ENCODE measurements at places on chromosomes 7 and 10.
A peak's percentile ranks its signal among the peaks of the same experiment; 100 is the strongest.

GRCh38 chr10:23656735-23657134 lies 217.9 kb downstream of the OTUD1 start:
- no peak for DNase-seq

GRCh38 chr7:39952374-39952773 lies 2.3 kb downstream of the CDK13 start:
- no peak for DNase-seq

DNA sequence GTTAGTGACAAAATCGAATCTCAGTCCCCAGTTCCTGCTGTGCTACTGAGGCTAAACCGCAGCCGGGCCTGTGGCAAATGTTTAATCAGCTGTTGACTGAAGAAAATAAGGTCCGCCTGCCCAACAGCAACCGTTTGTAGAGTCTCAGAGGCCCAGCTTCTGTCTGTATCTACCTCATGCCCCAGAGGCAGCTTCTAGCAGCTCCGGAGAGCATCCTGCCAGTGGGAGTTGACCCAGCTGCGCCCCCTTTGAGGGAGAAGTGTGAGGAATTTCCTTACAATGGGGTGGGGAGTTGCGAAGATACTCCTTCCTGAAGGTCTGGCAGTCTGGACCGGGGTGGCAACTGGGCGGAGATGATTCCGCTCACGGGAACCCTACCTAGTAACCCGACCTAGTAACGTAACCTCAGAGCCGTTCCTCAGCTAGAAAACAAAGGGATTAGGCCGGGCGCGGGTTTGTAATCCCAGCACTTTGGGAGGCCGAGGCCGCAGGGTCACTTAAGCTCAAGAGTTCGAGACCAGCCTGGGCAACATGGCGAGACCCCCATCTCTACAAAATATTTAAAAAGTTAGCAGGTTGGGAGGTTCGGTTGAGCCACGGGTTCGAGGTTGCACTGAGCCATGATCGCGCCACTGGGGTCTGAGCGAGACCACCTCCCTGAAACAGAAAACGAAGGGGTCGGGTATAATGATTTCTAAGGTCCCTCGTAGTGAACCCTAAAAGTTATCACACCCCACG lies 846 bp upstream of the ZNF775 start:
- DNase-seq, result peak; percentile 87

GRCh38 chr10:21808550-21808949 lies 195.0 kb downstream of the DNAJC1 start:
- DNase-seq, result no peak

DNA sequence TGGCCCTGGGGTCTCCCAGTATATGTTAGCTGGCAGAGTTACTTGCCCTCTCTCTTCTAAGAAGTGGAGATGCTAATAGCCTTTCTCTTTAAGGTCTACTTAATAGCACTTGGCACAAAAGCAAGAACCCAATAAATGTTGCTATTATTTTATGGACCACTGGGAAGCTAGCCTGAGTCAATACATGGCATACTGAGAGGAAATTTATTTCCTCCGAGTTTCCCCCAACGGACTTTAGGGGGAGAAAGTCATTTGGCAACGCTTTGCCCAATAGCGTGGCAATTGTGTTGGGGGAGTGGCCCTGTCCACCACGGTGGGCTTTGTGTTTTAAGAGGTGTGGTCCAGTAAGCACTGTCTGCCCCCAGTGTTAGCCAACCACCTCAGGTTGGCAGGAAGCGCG lies 87.4 kb upstream of the SMNDC1 start:
- DNase-seq, result no peak

DNA sequence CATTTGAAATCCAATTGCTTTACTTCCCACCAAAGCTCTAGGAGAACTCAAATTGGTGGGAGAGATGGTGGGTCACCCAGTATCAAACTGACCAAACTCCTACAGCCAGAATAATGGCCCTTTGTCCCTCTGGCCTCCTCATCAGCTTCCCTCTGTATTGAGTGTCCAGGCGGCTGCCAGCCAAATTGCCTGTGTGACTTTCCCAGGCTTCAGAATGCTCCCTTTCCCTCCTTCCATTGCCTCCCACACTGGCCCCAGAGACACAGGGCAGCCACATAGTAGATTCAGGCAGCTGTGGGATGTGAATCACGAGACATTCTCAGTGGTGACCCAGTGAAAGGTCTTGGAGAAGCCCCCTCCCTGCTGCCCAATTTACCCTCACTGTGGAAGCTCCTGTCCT lies 12.7 kb upstream of the VDAC2 start:
- DNase-seq, result no peak

DNA sequence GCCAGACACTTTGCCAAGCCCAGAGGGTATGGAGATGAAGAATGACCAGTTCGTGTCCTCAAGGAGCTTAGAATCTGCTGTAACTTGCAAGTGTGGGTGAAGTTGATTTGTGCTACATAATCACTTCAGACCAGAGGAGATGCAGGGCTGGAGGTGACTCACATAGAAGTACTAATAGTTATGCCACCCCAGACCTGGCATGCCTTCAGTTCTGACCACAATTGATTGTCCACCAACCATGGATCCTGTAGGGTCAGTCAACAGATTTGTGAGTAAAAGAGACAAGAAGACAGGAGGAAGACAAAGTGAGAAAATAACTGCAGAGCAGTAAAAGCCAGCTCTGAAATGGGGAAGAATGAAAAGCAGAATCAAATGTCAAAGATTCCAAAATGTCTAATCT lies 51.2 kb upstream of the BMPER start:
- DNase-seq, result peak; percentile 69

DNA sequence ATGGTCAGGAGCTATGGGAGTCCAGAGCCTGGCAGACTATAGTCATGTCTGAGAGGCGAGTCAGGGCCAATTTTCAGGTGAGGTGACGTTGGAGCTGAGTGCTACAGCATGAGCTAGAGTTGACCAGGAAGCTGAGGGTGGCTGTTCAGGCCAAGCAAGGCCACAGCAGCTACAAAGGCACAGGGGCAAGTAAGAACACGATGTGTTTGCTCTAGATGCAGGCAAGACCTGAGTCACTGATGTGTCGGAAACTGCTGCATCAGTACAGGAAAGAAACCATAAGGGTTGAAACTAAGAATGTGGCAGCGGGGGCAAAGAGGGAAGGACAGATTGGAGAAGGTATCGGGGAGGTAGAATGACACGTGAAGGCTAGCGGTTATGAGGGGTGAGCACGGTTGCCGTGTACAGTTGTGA lies 11.8 kb upstream of the RRP12 start:
- DNase-seq, result no peak

GRCh38 chr10:69751214-69751613 lies 50.5 kb upstream of the COL13A1 start:
- DNase-seq, result no peak

DNA sequence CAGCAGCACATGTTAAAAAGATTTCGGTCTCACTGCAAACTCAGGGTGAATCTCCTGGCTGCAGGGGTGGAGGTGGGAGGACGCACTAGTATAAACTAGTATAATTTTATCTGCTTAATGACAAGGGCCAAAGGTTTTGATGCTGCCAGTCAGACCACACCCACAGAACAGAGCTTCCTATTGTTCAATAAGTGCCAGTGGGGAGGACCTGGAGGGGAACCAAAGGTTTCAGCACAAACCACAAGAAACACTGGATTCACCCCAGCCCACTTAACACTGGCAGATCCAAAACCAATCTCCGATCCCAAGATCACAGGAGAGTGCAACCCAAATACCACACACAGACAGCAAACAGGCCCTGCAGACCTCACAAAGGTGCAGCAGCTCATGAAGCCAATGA lies 6.6 kb downstream of the VOPP1 start:
- DNase-seq, result no peak

DNA sequence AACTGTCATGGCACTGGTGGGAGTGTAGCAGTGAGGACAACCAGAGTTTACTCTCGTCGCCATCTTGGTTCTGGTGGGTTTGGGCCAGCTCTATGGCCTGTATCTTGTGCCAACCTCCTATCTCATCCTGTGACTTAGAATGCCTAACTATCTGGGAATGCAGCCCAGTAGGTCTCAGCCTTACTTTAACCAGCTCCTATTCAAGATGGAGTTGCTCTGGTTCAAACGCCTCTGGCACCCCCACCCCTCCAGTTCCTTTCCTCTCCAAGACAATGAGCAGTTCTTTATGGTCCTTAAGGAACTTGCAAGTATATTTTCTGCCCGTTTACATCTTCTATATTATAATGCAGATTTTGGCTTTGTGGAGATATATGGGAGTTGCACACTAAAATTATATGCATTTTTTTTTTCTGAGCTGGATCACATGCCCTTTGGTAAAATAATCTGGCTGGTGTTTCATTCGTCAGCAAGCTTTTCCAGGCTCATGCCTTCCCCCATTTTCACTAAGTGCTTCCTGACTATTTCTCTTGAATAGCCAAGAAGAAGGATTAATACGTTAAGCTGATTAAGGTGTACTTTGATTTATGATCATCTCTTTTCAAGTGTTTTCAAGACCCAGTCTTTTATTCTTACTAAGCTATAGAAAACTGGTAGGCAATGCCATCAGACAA lies 11.2 kb upstream of the WIPF3 start:
- no peak for DNase-seq

- DNase-seq, result peak; percentile 34
Observed at GRCh38 chr10:93186653-93187052, 113.0 kb downstream of the CYP26A1 start.

- peak; percentile 87 for DNase-seq
Observed at GRCh38 chr10:101066146-101066895, 4.5 kb downstream of the KAZALD1 start.

GRCh38 chr10:45439873-45440272 lies 65.9 kb downstream of the ALOX5 start:
- DNase-seq, result no peak

- no peak for DNase-seq
Observed at GRCh38 chr7:158771213-158771834, 58.0 kb downstream of the ESYT2 start.

DNA sequence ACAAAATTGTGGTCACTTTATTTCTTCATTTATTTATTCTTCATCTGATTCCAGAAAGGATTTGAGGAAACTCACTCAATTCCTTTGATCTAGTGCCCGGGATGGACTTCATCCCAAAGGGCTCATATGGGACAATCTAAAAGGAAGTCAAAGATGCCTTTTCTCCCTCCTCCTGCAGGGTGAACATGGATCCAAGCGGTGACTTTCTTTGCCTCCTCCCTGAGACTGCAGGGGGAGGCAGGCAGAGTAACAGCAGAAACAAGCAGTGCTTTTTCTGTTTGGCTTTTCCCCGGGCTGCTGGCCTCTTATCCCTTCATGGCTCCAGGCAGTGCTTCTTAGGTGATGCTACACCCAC lies 10.0 kb upstream of the DNMBP start:
- no peak for DNase-seq

DNA sequence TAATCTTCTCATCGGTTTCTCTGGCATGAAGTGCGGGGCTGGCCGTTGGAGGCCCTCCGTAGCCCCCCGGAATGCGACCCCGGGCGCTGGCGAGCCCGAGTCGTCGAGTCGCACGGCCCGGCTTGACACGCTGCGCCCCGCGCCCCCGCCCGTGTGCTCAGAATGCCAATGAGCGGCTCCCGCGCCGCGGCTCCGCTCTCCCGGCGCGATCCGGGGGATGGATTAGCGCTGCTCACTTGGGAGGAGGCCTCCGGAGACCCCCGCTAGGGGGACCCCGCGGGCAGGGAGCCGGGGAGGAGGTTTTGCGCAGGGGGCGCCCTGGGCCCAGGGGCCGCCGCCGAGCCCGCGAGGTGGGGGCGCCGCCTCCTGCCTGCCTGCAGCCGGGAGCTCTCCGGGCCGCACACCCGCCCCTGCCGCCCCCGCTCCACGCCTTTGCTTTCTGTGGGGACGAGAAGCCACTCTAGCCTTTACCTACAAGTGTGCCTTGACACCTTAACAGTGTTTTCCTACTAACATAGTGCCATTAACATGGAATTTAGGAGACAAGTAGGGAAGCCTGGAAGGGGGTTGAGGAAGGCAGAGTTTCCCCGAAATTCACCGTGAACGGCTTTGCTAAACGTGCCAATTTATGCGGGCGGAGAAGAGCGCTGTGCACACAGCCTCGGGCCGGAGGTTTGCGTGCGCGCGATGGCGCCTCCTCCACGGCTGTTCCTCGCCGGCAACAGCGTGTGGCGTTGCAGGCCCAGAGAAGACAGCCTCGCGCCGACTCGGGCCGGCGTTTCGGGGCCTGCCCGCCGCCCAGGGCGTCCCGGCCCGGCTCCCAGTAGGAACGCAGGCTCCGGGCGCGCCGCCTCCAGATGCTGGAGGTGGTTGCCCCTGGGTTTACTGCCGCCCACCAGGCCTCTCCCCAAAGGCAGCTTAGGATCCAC lies 7.1 kb downstream of the SHH start:
- peak; percentile 60 for DNase-seq

DNA sequence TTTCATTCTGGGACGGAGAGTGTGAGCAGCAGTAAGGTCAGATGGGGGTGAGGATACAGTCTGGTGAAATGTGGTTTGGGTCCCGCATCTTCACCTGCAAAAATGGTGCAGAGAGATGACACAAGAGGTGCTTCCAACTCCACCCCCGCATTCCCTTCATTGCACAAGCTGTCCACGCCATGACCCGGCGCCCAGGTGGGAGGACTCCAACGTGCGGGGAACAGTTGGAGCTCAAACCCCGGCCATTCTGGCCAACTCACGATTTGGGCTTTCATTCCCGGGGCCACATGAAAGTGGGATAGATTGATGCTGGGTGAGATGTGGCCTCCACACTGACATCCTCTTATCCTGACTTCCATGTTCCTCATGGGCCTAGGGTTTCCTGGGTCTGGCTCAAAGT lies 34.6 kb upstream of the ZNF273 start:
- DNase-seq, result no peak

DNA sequence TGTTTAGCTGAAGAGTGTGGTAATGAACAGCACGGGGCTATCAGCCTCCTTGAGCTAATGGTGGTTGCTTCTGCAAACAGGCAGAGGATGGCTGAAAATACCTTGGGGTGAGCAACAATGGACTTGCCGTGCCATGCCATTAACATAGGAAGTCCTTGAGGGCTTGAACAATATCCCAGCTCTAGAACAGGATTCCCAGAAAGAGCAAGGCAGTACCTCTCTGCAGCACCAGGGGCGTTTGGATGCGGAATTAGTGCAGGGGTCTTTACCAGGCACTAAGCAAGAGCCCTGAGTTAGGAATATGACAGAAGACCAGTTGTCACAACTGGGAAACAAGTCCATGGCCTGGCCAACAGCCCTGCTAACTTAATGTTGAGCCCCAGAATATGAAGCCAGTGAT lies 143.2 kb upstream of the COBL start:
- DNase-seq, result no peak

All from H4 (cell line).